GM03348 (cell line): ENCODE measurements at places on chromosomes 1 and 21.

DNA sequence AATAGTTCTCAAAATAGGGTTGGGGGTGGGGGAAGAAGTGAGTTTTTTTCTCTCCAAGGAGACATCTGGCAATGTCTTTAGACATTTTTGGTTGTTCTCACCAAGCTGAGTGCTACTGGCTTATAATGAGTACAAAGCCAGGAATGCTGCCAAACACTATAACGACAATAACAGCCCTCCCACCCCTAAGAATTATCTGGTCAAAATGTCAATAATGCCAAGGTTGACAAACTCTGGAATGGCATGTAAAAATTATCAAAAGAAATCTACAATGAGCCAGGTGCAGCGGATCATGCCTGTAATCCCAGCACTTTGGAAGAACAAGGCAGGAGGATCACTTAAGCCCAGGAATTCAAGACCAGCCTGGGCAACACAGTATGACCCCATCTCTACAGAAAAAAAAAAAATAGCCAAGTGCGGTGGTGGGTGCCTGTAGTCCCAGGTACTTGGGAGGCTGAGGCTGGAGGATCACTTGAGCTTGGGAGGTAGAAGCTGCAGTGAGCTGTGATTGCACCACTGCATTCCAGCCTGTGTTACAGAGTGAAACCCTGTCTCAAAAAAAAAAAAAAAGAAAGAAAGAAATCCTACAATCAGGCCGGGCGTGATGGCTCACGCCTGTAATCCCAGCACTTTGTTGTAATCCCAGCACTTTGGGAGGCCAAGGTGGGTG is 2.5 kb downstream of the ATP5PF start:
- DNase-seq: no peak

DNA sequence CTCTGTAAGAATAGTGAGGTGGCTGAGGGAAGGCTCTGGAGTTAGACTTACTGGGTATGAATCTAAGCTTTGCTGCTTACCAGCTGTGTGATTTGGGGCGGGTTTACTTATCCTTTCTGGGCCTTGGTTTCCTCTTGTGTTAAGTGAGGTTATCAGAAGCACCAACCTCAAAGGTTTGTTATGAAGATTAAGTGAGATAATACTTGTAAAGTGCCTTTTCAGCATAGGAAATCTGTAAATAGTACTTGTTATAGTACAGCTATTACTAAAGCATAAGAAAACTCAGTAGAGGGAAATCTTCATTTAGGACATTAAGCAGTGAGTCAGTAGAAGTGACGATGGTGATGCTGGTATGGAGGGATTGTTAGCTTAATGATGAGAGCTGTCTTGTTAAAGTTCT is 12.1 kb downstream of the HHAT start:
- no peak for DNase-seq

DNA sequence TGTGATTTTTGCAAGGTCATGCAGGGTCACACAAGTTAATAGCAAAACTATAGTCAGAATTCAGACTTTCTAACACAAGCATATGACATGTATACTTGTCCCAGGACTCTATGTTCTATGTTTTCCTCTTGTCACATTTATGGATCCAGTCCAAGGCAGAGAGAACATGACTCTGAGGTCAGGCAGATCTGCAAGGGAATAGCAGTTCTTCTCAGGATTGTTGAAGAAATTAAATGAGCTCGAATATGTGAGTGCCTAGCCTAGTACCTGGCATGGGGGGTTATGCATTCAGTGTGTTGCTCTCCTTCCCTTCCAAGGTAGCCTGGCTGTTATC is 9.5 kb upstream of the RPTN start:
- DNase-seq: no peak

DNA sequence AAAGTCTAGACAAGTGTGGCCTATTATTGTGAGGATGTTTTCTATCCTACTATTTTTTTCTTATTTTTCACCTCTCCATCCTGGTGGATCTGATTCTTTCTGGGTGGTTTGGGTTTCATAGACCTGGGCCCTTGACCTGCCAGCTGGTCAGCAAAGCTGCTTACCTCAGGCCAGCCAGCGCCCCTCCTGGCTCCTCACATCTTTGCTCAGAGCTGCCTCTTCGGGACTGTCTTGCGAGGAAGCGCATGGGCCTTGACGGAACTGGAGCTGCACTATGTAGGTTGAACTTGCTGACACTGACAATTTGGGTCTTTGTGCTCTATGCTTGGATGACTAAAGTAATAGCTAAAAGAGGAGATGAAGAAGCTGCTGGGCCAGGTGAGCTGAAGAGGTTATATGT is 138.5 kb upstream of the SYT6 start:
- DNase-seq: no peak

DNA sequence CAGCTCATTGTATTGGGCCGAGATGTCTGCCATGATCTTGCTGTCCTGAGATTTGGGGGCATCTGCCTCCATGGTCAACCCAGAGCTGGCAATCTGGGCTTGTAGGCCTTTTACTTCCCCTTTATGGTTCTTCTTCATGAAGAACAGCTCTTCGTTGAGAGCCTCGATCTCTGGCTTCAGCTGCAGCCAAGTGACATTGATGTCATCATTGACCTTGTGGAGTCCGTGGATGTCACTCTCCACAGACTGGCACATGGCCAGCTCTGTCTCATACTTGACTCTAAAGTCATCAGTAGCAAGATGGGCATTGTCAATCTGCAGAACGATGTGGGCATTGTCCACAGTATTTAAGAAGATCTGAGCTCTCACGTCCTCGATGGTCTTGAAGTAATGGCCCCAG is 29.2 kb downstream of the RAP1A start:
- DNase-seq: no peak
